NCI-H2107 (cell line): ENCODE measurements at places on chromosomes 6 and 20.

- DNase-seq = no peak
These were observed 18.7 kb upstream of the TTPAL start for GRCh38 chr20:44457016-44457415.

GRCh38 chr20:401682-402495, 6.2 kb upstream of the RBCK1 start:
- DNase-seq = peak; percentile 29

DNA sequence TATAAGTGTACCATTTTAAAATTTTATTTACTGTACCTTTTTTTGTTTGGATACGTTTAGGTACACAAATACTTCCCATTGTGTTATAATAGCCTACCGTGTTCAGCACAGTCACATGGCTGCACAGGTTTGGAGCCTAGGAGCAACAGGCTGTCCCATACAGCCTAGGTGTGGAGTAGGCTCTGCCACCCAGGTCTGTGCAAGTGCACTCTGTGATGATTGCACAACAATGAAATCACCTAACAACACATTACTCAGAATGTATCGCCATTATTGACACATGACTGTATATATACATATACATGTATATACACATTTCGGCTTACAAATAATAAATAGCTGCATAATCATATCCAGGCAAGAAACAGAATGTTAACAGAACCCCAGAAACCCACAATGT, 15.4 kb downstream of the SERAC1 start:
- DNase-seq = no peak

- no peak for DNase-seq
These were observed 48.1 kb upstream of the SLC17A4 start for GRCh38 chr6:25706314-25707014.

GRCh38 chr6:140855520-140855919, 1277.2 kb upstream of the GJE1 start:
- DNase-seq = no peak

- no peak for DNase-seq
These were observed 54.2 kb downstream of the OGFRL1 start for GRCh38 chr6:71342772-71343171.

GRCh38 chr20:48750376-48750775, 77.4 kb downstream of the PREX1 start:
- DNase-seq = no peak
